ENCODE measurements at places on chromosomes 7 and 10.

GRCh38 chr7:74320645-74321221 lies 31.5 kb downstream of the CLIP2 start:
- no peak for DNase-seq

- no peak for DNase-seq
Observed at GRCh38 chr7:38127216-38128207, 50.5 kb upstream of the STARD3NL start.

DNA sequence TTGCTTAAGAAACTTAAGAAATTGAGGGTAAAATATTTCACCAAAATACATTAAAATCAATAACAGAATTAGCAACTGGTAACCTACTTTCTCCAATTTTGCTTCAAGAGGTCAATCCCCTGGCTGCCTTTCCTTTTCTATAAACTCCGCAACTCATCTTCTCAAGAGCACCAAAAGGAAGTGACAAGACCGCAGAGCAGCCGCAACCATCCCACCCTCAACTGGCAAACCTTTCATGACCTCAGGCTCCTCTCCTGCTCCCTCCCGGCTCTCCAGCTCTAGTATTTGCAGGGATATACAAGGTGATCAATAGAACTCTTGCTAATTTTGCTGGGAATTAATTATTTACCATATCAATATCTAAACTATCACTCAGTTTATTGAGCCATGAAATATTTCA lies 88.9 kb downstream of the ATE1 start:
- DNase-seq = no peak

GRCh38 chr7:95169678-95170077 lies 154.7 kb downstream of the PON1 start:
- no peak for DNase-seq

GRCh38 chr10:31723106-31723750 lies 205.4 kb downstream of the ARHGAP12 start:
- no peak for DNase-seq
